Aortic smooth muscle cell (primary cell): ENCODE measurements at places on chromosomes 4 and X. TPM values are rescaled to one million over a fixed set of nuclear protein-coding genes. Genes with fewer than 3 reads are reported as not detected.

UGT2B11 gene
- not detected in 2 replicates for total RNA-seq

PDZD4 gene
- 0.37 and 0.53 TPM in 2 replicates for total RNA-seq

PARM1 gene
- 3.2 and 7.8 TPM in 2 replicates for total RNA-seq

NDP gene
- total RNA-seq: 15.3 and 49.7 TPM in 2 replicates

CLCN5 gene
- 13.7 and 14.1 TPM in 2 replicates for total RNA-seq

EFHC2 gene
- 0.13 and 0.37 TPM in 2 replicates for total RNA-seq

TEX11 gene
- not detected in 2 replicates for total RNA-seq

MAGEC2 gene
- total RNA-seq: not detected in 2 replicates

USP38 gene
- total RNA-seq: 18.9 and 20.7 TPM in 2 replicates

AFF2 gene
- 0.25 and 0.40 TPM in 2 replicates for total RNA-seq

LNX1 gene
- 16.6 and 34.5 TPM in 2 replicates for total RNA-seq

SLC2A9 gene
- 1.1 and 2.6 TPM in 2 replicates for total RNA-seq

ARFIP1 gene
- 40.3 and 41.1 TPM in 2 replicates for total RNA-seq

RTL5 gene
- total RNA-seq: 3.7 and 5.6 TPM in 2 replicates

ADH7 gene
- total RNA-seq: not detected in 2 replicates

AVPR2 gene
- total RNA-seq: not detected in 2 replicates

PNMA3 gene
- total RNA-seq: 0.06 TPM in 1 of 2 replicates, not detected in the other

PABPC1L2A gene
- not detected in 2 replicates for total RNA-seq

CLDN2 gene
- total RNA-seq: not detected in 2 replicates

ATP2B3 gene
- total RNA-seq: not detected in 2 replicates

TEX13D gene
- total RNA-seq: not detected in 2 replicates

MAGEA11 gene
- total RNA-seq: not detected in 2 replicates

FAM241A gene
- 1.6 TPM in 2 replicates for total RNA-seq

FOXP3 gene
- total RNA-seq: not detected in 2 replicates

CT45A10 gene
- not detected in 2 replicates for total RNA-seq
